Left lung (tissue), 14 donors: ENCODE measurements at places on chromosomes 5 and 9.

GRCh38 chr5:149761461-149761860, 31.4 kb downstream of the PPARGC1B start:
- no peak for DNase-seq

GRCh38 chr5:143557061-143557818, 153.8 kb upstream of the NR3C1 start:
- no peak for DNase-seq

DNA sequence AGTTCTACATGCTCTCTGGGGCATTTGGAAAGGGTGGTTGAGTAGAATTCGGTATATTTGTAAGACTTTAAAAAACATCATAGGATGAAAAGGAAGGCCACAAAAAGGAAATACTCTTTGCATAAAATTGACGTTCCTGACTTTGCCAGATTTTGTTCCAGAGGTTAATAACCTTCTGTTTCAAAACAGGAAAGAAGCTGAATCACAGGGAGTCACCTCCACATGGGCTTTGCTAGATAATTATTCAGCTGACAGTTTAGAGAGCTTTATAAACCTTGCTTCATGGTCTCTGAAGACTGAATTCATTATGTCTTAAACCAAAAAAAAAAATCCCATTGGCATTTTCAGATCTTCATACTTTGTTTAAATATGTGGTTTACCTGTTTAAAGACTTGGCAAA, 203.7 kb downstream of the SEMA6A start:
- DNase-seq = no peak

- DNase-seq = no peak
Observed at GRCh38 chr9:127422133-127422782, 1.9 kb upstream of the ZNF79 start.

DNA sequence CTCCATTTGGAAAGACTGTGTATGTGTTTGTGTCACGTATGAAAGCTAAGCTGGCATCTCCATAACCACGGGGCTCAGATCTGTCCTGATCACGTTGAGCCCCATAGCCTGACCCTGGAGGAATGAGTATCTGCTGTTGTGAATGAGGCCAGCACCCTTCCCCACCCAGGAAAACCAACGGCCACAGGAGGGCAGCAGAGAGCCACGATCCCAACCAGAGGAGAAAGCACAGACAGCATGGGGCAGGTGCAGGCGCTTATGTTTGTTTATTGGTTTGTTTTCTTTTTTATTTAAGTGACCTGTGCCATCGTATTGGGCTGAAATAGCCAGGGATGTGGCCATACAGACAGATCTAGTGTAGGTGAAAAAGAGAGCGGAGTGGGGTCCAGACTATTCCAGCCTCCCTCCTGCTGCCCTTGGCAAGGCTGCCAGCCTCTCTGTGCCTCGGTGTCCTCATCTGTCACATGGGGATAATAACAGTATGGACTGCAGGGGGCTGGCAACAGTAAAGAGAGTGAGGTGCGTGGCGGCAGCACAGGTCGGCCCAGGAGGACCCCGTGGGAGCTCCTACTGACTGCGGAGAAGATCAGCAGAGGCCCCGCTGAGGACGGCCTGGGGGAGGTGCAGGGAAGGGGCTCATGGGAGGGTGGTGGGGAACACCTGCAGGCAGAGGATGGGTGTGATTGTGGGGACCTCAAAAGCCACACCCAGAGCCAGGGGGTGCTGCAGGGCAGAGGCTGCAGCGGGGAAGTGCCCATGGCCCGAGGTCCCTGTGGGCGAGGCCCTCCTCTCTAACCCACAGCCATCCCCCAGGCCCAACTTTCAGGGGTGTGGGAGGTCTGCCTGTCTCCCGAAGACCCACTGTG, 12.1 kb downstream of the OR2V2 start:
- peak; percentile 49 for DNase-seq

- no peak for DNase-seq
Observed at GRCh38 chr9:95820074-95820473, 55.4 kb upstream of the ERCC6L2 start.

DNA sequence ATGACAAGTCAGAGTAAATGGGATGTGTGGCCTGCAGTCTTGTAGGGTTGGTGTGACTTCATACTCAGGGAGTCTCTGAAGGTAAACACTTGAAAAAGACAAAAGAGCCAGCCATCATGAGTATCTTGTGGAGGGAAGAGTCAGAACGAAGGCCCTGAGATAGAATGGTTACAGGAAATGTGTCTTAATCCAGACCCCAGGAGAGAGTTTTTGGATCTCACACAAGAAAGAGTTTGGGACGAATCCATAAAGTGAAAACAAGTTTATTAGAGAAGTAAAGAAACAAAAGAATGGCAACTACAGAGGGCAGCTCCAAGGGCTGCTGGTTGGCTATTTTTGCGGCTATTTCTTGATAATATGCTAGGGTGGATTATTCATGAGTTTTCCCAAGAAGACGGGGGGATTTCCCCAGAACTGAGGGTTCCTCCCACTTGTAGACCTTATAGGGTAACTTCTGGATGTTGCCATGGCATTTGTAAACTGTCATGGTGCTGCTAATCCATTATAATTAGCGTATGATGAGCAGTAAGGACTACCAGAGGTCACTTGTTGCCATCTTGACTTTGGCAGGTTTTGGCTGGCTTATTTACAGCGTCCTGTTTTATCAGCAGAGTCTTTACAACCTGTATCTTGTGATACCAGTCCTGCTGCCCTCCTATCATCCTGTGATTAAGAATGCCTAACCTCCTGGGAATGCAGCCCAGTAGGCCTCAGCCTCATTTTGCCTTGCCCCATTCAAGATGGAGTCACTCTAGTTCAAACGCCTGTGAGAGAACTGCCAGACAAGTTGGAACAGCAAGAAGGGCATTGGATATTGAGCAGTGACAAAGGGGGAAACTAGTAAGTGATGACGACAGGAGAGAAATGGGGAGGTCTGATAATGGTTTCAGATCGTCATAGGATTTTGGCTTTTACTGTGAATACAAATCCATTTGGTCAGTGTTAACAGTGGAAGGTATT, 34.0 kb downstream of the MTRR start:
- no peak for DNase-seq

DNA sequence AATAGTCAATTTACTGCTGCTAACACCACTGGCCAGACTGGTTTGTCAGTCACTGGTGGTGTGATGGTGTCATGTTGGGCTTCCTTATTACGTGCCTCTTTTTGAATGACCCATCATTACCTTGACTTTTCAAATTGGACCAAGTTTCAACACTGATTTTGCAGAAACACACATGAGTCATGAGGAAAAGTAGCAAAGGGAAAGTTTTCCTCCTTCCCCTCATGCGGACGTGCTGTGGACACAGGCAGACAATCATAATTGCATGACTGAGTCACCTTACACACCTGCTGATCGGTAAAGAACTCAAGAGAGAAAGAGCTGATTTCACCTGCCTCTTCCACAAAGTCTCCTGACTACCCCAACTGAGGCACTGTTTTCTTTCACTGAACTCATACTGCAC, 324.5 kb downstream of the ARRDC3 start:
- DNase-seq = no peak

GRCh38 chr9:35529161-35529823, 39.4 kb downstream of the RUSC2 start:
- no peak for DNase-seq

GRCh38 chr5:89246864-89247263, 363.9 kb upstream of the MEF2C start:
- DNase-seq = no peak

DNA sequence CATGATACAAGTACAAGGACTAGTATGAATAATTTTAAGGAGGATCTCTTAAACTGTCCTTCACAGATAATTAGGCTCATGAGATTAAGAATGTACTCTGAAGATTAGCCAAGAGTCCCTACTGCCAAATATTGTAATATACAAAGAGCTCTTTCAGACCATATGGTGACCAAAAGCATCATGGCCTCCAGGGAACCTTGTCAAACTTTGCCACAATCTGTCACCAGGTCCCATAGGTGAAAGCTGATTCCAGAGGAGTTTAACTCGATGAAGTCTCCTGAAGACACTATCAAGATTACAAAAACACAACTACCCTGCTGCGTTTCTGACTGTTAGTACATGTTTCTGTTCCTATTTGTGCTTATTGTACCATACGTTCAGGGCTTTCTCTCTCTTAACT, 395.4 kb upstream of the ITGA1 start:
- no peak for DNase-seq

DNA sequence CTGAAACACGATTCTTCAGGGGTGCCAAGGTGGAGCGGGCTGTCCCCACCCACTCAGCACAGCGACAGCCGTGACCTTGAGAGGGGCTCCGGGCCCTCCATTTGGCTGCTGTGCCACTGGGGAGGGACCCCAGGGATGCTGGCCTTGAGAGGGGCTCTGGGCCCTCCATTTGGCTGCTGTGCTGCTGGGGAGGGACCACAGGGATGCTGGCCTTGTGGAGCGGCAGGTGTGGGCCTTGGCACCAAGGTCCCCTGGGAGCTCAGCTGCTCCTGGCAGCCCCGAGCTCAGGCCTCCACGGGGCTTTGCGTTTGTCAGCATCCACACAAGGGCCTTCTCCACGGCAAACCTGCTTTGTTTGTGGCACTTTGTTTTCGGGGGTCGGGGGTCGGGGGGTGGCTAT, 137.6 kb upstream of the LPCAT1 start:
- DNase-seq = no peak

GRCh38 chr9:73023025-73023541, 70.2 kb upstream of the ALDH1A1 start:
- DNase-seq = peak; percentile 49

- DNase-seq = peak; percentile 73
Observed at GRCh38 chr5:43042626-43043399, 2.7 kb upstream of the ANXA2R start.

DNA sequence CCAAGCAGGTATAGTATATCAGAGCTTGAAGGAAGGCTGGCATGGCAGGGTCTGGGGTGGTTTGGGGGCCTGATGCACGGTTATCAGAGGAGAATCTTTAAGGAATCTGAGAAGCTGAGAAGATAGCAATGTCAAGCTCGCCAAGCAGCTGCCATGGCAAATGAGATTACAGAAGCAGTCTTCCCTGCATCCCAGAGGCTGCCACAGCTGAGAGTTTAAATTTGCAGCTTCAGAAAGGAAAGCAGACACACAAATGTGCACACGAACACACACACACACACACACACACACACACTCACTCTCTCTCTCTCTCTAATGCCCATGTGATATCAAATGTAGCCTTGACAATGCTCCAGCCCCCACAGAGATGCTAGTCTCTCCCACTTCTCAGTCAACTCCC, 79.0 kb upstream of the TNC start:
- DNase-seq = no peak

DNA sequence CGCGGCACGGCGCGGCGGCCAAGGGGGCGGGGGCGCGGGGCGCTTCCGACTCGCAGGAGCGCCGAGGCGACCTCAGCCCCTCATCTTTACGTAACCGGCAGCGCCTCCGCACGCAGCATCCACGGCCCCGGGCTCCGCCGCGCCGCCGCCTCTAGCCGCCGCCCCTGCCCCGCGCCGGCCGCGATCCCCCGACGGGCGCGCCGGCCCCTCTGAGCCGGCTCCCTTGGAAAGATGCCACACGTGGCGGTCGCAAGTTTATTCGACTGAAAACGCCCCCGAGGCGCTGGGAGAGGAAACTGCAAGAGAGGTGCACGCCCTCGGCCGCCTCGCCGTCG, 1.0 kb downstream of the KLF9 start:
- DNase-seq = no peak

- DNase-seq = no peak
Observed at GRCh38 chr9:96883922-96884321, 29.6 kb upstream of the ZNF782 start.

DNA sequence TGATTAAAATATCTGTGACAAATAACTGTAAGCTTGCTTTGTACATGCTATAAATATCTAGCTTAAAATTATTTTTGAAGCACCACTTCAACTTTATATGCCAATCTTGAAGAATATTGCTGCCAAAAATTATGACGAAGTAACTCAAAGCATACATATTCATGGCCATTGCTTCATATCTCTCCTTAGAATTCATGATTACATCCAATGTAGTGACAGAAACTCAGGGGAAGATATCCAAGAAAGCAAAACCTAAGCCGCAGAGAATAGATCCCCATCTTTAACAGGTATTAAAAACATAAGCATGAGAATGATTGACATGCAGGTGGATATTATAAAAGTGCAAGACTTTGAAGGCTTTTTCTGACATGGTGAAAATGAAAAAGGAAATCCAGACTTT, 100.8 kb upstream of the PLPPR1 start:
- DNase-seq = no peak

GRCh38 chr5:149195337-149195887, 54.1 kb downstream of the ABLIM3 start:
- DNase-seq = no peak

- no peak for DNase-seq
Observed at GRCh38 chr5:158720281-158720680, 379.4 kb downstream of the EBF1 start.

GRCh38 chr9:110048976-110049698, 158.8 kb downstream of the C9orf152 start:
- DNase-seq = peak; percentile 83

GRCh38 chr9:98373609-98374008, 118.2 kb upstream of the TBC1D2 start:
- no peak for DNase-seq

GRCh38 chr5:156393980-156394379, 67.0 kb downstream of the SGCD start:
- no peak for DNase-seq

DNA sequence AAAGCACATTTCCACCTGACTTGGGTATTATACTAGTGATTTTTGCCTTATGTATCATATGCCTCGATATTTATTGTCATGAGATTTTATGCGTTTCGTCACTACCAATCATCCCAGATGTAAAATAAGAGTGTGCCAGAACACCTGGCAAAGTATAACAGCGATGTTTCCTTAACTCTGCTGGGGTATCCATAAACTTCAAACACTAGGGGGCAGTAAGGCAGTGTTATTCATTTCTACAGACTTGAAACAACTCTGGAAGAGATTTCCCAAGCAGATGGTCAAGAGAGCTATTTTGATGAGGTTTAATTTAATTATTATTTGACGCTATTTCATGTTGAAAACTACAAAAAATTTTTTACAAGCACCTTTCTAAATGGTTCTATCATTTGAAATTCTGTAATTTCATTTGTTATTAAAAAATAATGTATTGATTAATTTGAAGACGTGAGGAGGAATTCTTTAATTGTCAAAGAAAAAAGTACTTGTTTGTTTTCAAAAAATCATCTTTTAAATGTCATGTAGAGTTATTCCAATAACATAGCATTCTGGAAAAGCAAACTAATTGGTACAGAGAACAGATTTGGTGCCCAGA, 388.5 kb upstream of the CTNND2 start:
- DNase-seq = no peak

DNA sequence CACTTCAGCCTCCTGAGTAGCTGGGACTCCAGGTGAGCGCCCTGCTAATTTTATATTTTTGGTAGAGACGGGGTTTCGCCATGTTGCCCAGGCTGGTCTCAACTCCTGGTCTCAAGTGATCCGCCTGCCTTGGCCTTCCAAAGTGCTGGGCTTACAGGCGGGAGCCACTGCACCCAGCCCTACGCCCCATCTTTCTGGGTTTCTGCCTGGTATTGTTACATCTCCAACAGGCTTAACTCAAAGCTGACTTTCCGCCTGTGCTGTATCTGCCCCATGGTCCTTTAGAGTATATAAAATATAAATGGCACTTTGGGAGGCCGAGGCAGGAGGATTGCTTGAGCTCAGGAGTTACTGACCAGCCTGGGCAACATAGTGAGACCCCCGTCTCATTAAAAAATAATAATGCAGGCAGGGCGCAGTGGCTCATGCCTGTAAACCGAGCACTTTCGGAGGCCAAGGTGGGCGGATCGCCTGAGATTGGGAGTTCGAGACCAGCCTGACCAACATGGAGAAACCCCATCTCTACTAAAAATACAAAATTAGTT, 36.5 kb upstream of the GLDC start:
- DNase-seq = peak; percentile 8
